Stimulated activated CD4-positive, alpha-beta T cell treated with anti-CD3 and anti-CD28 coated beads, Interleukin-1b, Interleukin-23, amount 100 ng/mL, for 1 hour (primary cell): ENCODE measurements at places on chromosomes 13 and 19.

DNA sequence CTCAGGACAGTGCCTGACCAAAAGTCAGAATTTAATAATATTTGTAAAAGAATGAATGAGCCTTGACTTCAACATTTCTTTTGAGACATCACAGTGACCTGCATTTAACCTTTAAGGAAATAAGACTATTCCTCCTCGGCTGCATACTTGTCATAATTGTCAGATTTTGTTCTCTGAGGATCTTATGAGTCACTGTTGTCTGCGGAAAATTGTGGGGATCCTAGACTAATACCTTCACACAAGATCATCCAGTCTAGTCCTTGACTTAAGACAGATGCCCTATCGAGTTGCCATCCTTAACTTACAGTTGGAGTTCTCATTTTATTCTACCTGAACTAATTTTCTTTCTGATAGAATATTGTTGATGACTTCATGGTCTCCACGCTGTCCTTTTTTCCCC is 198.4 kb downstream of the DLEU7 start:
- no peak for DNase-seq

DNA sequence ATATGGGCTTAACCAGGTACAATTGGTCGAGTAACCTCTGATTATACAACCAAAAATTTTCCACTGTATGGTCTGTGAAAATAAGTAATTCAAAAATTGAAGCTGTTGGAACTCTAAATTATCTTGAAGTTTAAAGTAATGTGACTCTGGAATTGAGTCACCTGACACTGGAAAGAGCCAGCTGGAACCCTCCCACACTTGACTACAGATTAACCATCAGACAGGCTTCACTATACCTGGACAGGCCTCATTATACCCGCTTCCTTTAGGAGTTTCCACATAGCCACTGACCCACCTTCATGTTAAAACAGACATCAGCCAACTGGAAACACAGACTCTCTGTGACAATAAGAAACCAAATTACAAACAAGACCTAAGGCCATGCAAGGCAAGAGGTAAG is 1.3 kb downstream of the ZNF433 start:
- no peak for DNase-seq

DNA sequence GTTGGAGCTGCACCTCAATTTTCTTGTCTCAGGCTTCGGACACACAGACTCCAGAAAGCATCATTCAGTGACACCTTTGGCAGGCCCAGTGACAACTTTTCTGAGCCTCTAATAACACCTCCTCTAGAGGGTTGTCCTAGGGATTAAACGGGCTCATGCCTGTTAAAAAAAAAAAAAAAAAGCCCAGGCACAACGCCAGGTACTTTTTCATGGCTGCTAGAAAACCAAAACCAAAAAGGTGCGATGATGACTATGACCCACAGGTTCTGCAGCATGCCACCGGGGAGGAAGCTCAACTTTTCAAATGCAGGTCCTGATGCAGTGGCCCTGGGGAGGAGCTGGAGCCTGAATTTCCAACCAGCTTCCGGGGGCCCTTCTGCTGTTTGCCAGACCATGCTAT is 184.2 kb downstream of the ABCC4 start:
- DNase-seq: no peak

GRCh38 chr13:33213024-33213768 is 72.4 kb downstream of the STARD13 start:
- DNase-seq: no peak

GRCh38 chr19:18239303-18239702 is 13.1 kb upstream of the PDE4C start:
- no peak for DNase-seq

DNA sequence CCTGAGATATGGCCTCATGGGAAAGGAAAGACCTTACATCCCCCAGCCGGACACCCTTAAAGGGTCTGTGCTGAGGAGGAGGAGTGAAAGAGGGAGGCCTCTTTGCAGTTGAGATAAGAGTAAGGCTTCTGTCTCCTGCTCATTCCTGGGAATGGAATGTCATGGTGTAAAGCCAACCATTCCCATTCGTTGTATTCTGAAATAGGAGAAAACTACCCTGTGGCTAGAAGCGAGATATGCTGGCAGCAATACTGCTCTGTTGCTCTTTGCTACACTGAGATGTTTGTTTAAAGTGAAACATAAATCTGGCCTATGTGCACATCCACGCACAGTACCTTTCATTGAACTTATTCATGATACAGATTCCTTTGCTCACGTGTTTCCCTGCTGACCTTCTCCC is 783 bp upstream of the ZNF587B start:
- no peak for DNase-seq

- no peak for DNase-seq
Measured at GRCh38 chr13:20728579-20729311, 25.2 kb downstream of the IL17D start.

GRCh38 chr13:66210677-66211076 is 1019.5 kb downstream of the PCDH9 start:
- no peak for DNase-seq

DNA sequence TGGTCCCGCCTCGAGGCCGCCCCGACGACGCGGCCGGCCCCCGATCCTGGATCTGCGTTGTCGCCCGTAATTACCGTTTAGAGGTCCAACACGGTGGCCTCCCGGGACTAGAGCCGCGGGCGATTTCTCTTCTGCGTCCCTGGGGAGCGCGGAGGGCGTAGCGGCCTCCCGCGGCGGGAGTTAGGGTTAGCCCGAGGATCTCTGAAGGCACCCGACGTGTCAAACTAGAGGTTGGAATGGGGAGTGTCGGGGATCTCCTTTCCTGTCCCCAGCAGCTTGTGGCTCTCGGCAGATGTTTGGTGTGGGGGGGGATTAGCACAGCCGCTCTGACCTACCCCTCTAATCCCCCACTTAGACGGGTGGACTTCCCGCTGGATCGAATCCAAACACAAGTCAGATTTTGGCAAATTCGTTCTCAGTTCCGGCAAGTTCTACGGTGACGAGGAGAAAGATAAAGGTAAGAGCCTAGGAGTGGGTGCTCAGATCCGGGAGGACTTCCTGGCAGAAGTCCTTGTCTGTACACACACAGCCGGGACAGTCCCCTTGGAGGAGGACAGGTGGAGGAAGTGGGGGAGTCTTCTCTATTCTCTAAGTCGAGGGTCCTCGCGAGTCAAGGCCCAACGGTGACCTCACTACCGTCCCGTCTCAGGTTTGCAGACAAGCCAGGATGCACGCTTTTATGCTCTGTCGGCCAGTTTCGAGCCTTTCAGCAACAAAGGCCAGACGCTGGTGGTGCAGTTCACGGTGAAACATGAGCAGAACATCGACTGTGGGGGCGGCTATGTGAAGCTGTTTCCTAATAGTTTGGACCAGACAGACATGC is 581 bp downstream of the CALR start:
- DNase-seq: no peak
